SK-N-DZ (cell line): ENCODE measurements at places on chromosomes 6 and 20.

DNA sequence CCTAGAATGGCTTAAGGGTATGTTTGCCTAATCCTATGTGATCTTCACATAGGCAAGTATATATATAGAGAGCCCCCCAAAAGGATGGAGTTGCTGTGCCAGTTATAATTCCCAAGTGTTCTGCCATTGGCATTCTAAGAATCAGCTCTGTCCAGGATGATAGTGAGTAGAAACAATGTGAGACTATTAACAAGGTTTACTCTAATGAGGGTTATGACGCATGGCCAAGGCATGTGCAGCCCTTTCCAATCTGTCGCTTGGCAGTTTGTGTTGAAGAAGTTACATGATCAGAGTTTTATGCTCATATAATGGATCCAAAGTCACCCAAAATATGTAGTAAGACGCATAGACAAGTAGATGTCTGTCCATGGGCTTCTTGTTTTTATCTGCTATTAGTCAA is 33.6 kb downstream of the VGLL2 start:
- no peak for DNase-seq

- no peak for DNase-seq
These were observed 31.7 kb downstream of the WRNIP1 start for GRCh38 chr6:2796861-2797260.

DNA sequence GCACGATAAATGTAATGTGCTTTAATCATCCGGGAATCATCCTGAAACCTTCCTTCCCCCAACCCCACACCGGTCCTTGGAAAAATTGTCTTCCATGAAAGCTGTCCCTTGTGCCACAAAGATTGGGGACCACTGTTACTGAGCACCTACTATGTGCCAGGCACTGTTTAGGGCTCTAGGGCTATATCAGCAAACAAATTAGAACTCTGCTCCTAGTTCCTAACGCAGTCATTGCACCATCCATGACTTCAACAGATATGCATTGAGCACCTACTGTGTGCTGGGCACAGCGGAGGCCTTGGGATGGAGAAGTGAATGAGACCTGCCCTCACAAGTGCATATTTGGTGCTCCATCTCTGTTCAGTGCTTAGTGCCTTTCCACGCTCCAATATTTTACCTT is 50.3 kb upstream of the BLCAP start:
- DNase-seq: no peak

DNA sequence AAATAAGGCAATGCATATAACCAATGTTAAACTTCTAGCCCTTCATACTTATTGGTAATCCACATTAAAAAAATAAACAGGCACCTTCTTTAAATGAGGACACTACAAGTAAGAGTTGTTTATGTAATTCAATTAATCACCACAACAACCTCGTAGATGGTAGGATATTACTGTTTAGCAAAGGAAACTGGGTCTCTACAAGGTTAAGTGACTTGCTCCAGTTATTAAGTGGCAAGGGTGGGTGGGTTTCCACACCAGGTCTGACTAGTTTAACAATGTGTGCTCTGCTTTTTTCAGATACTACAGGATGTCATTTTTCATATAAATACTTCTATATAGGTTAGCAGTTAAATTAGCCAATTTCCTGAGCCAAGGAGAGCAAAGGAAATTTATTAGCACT is 129.1 kb downstream of the MAN1A1 start:
- no peak for DNase-seq

- DNase-seq: no peak
These were observed 59.6 kb upstream of the TTPAL start for GRCh38 chr20:44415833-44416715.

- peak; percentile 60 for DNase-seq
These were observed 48.4 kb downstream of the USP49 start for GRCh38 chr6:41846666-41847237.

DNA sequence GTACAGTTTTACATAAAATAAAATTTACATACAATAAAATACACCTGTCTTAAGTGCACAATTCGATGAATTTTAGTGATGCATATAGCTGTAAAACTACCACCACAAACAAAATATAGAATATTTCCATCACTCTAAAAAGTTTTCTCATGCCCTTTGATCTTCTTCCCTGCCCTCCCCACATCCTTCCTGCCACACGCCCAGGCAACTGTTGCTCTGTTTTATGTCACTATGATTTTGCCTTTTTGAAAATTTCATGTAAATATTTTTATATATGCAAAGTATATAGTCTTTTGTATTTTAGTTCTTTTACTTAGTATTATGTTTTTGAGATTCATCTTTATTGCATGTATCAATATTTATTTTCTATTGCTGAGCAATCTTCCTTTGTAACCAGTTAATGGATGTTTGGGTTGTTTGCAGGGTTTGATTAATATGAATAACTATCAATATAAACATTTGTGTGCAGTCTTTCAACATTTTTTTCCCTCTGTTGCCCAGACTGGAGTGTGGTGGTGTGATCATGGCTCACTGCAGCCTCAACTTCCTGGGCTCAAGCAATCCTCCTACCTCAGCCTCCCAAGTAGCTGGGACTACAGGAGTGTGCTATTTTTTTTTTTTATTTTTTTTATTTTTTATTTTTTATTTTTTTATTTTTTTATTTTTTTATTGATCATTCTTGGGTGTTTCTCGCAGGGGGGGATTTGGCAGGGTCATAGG is 23.8 kb upstream of the SAMHD1 start:
- DNase-seq: no peak

DNA sequence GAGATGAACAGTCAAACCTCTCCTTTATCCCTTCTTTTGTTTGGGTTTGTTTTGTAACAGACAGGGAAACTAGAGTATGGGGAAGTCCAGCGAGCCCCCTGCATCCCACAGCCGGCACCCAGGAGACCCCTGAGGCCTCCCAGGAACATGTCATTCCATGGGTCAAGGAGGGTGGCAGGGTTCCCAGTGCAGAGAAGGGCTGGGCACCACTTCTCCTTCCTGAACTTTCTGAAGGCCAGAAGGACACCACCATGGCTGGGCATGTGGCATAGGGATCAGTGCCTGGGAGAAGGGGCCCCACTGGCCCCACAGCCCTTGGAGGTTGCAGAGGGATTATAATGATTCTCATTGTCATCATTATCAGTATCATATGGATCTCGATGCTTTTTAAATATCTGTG is 13.9 kb upstream of the CST7 start:
- DNase-seq: no peak

DNA sequence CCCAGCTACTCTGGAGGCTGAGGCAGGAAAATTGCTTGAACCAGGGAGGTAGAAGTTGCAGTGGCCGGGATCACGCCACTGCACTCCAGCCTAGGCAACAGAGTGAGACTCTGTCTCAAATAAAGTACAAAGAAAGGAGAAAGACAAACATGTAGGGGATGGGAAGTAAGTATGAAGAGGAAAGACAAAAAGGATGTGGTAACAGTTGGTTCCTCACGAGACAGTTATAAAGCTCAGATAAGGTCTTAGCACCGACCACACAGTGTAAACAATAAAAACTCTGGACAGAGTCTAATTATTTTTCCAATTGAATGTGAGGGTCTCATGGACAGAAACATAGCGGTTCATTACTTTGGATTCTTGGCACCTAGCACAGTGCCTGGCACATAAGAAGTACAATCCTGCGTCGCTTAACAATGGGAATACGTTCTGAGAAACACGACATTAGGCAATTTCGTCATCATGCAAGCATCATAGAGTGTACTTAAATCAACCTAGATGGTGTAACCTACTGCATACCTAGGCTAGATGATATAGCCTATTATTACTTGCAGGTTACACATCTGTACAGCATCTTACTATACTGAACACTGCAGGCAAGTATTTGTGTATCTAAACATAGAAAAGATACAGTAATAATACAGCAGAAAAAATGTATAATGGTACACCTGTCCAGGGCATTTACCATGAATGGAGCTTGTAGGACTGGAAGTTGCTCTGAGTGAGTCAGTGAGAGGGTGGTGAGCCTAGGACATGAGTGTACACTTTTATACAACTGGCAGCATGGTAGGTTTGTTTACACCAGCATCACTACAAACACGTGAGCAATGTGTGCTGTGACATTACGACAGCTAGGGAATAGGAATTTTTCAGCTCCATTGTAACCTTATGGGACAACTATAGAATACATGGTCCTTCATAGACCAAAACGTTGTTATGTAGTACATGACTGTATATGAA is 38.2 kb downstream of the MBOAT1 start:
- no peak for DNase-seq

- no peak for DNase-seq
These were observed 374.8 kb upstream of the EPHA7 start for GRCh38 chr6:93794166-93794565.

DNA sequence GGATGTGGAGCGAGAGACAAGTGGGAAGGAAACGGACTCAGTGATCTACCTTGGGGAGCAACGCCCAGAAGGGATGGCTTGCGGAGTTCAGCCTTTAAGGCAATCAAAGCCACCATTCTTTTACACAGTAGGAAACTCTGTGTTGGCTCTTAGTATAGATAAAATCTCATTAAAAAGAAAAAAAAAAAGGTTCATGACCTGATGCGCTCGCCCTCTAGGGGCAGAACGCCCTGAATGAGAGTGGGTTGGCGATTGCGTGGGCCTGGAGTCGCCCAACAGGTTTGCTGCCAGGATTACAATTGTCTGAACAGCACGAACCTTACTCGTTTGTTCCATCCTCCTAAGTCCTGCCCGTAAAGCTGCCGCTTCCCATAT is 1.2 kb downstream of the TPD52L1 start:
- peak; percentile 15 for DNase-seq

- no peak for DNase-seq
These were observed 64.5 kb downstream of the LIN28B start for GRCh38 chr6:105021399-105021798.

- no peak for DNase-seq
These were observed 8.5 kb upstream of the SIM1 start for GRCh38 chr6:100473182-100473581.

GRCh38 chr20:35901678-35902544 is 52.4 kb downstream of the SCAND1 start:
- peak; percentile 50 for DNase-seq

DNA sequence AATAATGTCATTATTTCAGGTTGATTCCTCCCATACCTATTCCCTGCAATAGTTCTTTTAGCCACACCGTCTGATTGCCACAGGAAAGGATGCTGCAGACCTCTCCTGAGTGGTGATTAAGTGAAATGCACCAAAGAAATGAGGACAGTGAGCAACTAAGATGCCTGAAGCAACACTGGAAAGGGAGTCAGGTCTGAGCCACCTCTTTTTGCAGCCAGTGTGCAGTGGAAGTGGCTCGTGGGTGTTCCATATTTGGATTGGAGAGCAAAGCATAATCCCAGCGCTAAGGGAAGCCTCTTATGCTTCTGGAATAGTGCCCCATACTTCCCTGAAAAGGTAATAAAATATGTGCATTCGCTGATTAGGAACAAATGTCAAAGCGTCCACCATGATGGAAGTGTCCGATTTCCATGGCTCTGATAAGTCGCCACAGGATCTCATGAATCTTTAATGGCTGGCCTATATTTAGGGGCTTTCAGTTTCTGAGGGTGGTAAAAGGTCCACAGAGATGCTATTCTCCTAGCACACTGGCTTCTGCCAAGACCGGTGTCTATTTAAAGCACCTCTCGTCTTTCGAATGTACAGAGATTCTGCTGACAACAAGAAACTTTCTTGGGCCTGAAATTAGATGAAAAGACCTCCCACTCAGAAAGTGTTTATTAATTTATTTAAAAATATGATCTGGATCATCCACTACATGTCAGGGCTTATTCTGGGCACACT is 253.9 kb downstream of the SLC24A3 start:
- DNase-seq: no peak

DNA sequence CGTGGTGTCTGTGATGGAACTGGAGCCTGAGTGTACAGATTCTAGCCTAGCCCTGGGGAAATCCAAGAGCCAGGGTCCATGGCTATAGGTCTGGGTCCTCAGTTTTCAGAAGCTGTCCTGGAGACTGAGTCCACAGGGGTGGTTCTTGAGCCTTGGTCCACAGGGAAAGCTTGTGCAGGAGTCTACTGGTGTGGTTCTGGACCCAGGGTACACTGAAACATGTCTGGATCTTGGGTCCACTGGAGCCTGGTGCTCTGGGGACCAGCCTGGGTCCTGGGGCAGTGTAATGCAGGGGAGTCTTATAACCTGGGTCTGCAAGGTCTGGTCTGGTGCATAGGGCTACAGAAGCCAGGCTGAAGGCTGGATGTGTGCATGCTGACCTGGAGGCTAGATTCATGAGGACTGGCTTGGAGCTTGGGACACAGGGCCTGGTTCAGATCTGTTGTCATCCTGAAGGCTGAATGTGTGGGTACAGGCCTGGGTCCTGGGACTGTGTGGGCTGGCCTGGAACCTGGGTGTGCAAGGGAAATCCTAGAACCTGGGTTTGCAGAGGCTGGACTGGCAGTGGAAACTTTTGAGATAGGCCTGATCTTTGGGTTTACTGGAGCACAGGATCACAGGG is 5.5 kb downstream of the CST9L start:
- no peak for DNase-seq

DNA sequence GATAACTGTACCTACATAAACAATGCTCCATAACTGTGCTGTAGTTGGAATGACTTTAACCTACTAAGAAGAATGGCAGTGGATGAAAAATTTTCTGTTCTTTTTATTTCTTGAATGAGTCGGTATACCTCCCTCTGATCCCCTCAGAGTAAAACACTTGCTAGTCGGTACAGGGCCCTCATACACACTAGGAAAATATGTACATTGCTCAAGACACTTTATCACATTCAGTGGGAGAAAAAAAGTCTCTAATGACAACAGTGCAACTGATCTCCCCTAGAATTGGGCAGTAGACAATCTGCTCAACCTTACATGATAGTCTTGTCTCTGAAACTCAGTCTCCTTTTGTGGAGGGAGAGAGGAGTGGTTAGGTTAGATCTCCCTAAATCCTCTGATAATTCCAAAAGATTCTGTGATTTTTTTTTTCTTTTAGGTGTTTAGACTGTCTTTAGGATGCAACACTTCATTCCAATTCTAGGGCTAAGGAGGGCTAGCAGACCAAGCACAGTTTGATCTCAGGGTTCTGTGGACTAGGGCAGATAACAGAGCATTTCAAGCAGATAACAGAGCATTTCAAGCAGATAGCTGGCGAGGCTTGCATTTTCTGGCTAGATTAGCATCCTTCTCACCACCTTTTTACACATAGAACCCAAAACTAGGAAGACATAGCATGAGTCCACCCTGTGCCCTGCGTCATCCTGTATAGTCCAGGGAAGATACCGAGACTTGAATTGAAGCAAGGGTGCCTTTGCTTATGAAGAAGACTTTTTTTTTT is 100.3 kb upstream of the TNFAIP3 start:
- DNase-seq: no peak
